CMK (cell line): ENCODE measurements at places on chromosomes 7 and 10.

DNA sequence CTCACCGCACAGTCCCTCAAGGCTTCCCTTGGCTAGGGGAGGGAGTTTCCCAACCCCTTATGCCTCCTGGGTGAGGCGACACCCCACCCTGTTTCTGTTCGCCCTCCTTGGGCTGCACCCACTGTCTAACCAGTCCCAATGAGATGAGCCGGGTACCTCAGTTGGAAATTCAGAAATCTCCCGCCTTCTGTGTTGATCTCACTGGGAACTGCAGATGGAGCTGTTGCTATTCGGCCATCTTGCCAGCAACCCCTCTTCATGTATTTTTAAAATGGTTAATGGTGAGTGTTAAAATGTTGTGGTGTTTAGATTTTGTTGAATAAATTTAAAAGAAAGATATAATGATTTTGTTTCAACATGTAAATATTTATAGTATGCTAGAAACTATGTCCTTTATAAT lies 22.0 kb downstream of the UMAD1 start:
- DNase-seq, result no peak

DNA sequence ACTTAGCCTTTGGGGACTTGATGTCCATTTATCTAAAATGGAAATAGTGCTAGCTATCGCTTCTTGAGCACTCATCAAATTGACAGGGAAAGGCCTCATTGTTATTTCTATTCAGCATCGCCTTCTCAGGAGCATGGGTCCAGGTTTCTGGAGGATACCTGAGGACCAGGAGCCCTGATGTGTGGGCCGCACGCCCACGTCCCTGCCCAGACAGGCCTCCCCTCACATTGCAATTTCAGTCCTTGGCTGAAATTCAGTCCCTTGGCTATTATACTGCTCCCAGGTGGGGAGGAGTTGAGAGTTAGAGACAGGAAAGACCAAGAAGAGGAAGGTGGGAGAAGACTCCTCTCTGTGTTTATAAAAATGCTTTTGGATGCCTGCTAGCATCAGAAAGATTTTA lies 38.9 kb downstream of the GPRIN2 start:
- no peak for DNase-seq

DNA sequence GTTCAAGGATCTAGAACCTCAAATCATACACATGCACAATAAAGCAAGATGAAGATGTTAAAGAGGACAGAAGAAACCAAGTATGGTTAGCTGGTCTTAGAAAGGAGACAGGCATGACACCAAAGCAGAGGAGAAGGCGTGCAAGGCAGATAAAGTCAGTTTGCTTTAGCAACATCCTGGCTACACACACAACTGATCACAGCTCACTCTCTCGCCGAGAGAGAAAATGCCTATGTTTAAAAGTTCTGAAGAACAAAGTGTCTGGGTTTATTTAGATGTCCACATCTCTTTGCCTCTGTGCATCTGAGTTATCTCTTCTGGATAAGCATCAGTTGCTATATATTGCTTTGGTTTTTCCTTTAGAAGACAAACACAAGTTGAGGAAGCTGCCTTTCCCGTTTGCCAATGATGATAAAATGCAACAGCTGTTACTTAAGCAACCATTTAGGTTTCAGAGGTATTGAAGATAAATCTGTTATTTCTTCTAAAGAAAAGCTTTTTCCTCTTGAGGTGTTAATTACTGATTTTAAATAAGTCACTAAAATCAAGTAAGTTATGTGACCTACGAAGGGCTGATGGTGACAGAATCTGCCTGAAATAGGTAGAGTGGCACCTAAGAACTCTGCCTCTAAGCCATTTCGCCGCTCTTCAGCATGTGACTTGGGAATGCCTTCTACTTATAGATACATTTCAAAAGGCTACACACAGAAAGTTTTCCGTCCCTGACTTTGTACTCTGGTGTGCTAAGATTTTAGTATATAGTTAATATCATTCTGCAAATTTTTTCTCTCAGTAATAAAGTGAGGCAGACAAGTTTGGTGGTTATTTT lies 146.2 kb upstream of the ASAH2 start:
- DNase-seq, result no peak

DNA sequence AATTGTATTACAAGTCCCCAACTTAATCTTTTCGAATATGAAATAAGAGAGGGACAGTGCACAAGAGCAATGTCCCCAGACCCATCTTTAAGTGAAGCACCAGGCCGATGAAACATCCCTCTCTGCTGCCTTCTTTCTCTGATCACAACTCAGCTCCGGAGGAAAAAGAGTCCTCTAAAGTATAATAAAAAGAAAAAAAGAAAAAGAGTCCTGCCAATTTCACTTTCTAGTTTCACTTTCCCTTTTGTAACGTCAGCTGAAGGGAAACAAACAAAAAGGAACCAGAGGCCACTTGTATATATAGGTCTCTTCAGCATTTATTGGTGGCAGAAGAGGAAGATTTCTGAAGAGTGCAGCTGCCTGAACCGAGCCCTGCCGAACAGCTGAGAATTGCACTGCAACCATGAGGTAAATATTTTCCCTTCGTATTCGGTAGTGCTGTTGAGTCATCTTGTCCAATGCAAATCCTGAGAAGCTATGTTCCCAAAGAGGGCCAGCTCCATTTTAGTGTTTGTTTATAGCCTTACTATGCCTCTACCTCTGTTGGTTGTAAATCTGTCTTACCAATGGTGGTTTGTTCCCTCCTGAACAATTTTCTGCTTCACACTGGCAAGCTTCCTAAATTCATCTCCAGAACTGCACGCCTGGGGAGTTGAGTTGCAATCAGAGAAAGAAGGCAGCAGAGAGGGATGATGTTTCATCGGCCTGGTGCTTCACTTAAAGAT lies at the start of gene IFIT2:
Gene IFIT2, plus strand, starts transcription at position 326 of the 725 bp plus-strand sequence. Its CDS starts 78 bp downstream, at position 404.
- DNase-seq, result no peak

DNA sequence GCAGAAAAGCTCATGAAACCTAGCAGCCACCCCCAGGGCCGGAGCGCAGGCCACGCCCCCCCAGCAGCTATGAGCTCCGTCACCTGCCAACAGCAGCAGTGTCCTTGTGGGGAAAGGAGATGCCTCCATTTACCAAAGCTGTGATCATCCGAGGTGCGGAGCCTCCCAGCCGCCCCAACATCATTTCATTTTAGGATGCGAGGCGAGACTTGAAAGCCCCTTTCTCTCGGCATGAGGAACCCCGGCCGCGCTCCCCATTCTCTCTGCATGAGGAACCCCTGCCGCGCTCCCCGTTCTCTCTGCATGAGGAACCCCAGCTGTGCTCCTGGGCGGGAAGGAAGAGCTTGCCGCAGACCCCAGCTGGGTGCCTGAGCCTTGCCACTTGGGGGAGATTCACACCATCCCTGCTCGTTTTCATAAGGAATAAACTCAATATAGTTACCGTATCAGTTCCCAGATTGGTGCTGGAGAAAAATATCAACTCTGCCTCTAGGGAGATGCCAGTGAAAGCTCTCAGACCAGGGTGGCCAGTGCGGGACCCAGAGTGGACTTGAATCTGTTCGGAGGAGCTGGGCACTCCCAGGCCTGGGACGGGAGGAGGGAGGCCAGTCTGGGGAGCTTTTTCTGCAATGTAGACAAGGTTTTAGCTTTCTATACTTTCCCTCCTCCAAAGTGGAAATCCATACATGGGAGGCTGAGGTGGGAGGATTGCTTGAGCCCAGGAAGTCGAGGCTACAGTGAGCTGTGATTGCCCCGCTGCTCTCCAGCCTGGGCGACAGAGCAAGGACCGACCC lies 35.0 kb downstream of the JAKMIP3 start:
- no peak for DNase-seq

DNA sequence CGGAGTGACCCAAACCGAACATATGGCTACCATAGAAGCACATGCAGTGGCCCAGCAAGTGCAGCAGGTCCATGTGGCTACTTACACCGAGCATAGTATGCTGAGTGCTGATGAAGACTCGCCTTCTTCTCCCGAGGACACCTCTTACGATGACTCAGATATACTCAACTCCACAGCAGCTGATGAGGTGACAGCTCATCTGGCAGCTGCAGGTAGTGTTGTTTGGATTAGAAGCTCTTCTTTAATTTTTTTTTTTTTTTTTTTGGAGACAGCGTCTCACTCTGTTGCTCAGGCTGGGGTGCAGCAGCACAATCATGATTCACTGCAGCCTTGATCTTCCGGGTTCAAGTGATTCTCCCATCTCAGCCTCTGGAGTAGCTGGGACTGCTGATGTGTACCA lies 45.8 kb downstream of the NRF1 start:
- no peak for DNase-seq

GRCh38 chr7:30929686-30930085 lies 18.0 kb downstream of the AQP1 start:
- DNase-seq, result no peak

- no peak for DNase-seq
These were observed 258.4 kb downstream of the SEMA3A start for GRCh38 chr7:83936056-83936708.
